Esophagus squamous epithelium (tissue), 5 donors: ENCODE measurements at places on chromosomes 3 and 15. TPM values are rescaled to one million over a fixed set of nuclear protein-coding genes. Genes with fewer than 3 reads are reported as not detected.

The C3orf62 gene
- total RNA-seq: 1.8 TPM

GRCh38 chr3:4351164-4351855, 48.1 kb downstream of the SETMAR start:
- DNase-seq: no peak

The CEP70 gene
- 13.0 TPM for total RNA-seq

GRCh38 chr3:170425491-170426239, 7.0 kb downstream of the CLDN11 start:
- DNase-seq: no peak

DNA sequence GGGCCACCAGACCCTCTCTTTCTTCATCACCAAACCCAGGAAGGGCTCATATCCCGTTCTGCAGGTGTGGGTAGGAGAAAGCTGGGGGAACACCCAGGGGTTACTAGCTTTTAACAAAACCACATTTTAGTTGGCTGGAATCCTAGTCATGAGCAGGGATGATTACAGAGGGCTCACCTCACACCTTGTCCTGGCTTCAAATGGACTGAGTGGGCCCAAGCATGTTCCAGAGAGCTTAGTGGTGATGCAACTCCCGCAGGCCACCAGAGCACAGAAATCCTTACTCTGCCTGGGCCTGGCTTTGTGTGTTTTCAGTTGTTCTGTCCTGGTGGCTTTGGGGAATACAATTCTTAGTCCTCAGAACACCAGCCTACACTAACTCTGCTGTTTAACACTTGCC, 56.8 kb upstream of the RYK start:
- DNase-seq: no peak
